ENCODE measurements at places on chromosomes 5 and 9.

GRCh38 chr5:1538741-1539392 is 15.1 kb upstream of the LPCAT1 start:
- no peak for DNase-seq

GRCh38 chr5:139451878-139452660 is 10.5 kb downstream of the ECSCR start:
- DNase-seq = no peak

- no peak for DNase-seq
Measured at GRCh38 chr5:176466245-176466871, 18.2 kb downstream of the FAF2 start.

GRCh38 chr5:58335518-58335917 is 124.4 kb downstream of the PLK2 start:
- DNase-seq = no peak

DNA sequence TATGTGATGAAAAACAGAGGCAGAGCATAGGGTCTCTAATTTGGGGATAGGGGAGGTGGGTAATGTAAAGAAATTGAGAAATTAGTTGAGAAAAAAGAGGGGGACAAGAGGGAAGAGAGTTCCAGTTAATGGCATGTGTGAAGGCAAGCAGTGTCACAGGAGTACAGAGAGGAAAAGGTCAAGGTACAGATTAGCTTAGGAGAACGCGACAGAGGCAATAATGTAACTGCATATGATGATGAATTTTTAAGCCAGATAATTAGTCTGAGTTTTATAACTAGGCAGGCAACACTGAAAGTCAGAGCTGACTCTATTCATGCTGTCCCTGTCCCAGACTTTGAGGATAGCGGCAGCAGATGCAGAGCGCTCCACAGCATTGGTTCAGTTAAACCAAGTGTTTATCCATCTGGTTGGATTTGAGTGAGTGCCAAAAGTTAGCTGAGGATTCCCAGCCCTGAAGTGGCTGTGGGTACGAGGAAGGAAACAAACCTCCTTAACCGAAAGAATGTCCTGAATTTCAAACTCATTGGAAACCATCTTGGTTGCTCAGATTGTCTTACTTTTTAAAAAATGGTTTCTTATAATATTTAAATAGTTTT is 315.2 kb downstream of the ARHGAP26 start:
- DNase-seq = peak; percentile 19

GRCh38 chr5:4065472-4066320 is 470.1 kb downstream of the IRX1 start:
- DNase-seq = no peak

DNA sequence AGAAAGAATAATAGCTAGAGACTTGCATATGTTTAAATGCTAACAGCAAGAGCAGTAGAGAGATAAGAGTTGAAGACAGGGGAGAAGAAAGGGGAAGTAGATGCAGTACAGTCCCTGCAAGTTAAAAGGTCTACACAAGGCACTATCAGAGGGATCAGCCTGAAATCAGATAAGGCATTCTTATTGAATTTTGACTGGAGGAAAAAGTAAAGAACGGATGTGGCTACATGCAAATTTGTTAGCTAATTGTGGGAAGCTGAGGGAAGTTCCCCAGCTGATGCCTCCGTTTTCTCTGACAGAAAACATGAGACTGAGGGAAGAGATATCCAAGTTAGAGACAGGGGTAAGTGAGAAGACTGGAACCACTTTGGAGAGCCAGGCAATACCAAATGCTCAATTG is 12.9 kb upstream of the RHOBTB3 start:
- DNase-seq = no peak

- DNase-seq = no peak
Measured at GRCh38 chr5:54403121-54403520, 52.4 kb upstream of the HSPB3 start.

GRCh38 chr9:134221273-134222017 is 57.1 kb upstream of the RNU6ATAC start:
- DNase-seq = no peak

DNA sequence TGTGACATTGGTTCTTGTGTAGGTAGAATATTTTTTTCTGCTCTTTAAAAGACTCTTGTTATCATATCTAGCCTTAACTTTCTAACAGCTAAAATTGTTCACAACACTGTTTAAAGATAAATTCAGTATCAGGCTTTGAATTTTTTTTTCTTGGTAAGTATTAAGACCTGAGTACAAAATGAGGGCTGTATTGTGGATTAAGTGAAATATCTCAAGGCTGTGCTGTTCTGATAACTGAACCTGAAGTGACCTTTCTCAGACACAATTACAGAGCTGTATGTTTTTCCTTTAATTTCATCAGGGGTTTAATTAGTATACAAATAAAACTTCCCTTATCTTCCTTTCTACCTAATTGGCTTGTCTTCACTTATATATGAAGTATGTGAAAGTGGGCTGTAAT is 290.5 kb downstream of the CCDC171 start:
- DNase-seq = no peak

DNA sequence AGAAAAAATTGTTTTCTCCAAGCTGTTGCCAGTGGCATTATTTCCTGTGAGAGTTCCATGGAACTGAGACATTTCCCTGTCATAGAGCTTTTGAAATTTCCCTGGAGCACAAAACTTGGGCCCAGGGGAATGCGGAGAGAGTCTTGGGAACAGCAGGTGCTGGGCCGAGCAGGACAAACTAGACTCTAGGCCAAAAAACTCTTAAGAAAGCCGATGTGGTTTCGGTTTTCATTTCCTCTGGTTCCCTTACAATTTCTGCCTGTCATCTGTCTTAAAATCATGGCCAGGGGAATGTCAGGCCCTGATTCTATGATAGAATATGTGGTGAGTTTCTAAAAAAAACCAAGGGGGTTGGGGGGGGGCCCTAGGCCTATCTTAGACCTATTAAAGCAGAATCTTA is 4.6 kb downstream of the SLC35A4 start:
- DNase-seq = no peak

- DNase-seq = no peak
Measured at GRCh38 chr5:58450018-58450417, 9.9 kb downstream of the PLK2 start.
